ENCODE measurements at places on chromosomes 1 and 21.

- DNase-seq: peak; percentile 76
Measured at GRCh38 chr1:107172450-107173170, 31.8 kb downstream of the NTNG1 start.

DNA sequence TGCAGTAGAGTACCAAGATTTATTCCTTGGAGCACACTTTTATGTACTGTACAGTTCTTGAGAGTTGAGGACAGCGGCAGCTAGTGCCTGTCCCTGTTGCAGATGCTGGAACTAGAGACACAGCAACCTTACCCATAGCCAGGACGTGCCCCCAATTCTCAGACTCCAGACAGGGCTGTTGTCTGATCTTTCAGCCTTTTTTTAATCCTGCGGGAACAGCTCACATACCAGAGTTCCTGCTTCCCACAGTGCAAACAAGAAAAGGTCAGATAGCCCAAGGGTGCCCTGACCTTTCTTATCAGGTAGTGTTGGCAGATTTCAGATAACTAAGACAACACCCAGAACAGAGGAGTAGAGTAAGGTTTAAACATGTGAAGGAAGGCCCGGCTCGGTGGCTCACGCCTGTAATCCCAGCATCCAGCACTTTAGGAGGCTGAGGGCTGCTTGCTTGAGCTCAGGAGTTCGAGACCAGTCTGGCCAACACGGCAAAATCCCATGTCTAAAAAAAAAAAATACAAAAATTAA lies 78.5 kb downstream of the DOP1B start:
- no peak for DNase-seq

GRCh38 chr21:28393279-28393678 lies 599.4 kb downstream of the LTN1 start:
- no peak for DNase-seq

GRCh38 chr1:28322194-28322593 lies 6.6 kb upstream of the MED18 start:
- no peak for DNase-seq

GRCh38 chr1:34663031-34663430 lies 91.8 kb upstream of the GJB5 start:
- DNase-seq: no peak

GRCh38 chr1:150087415-150087814 lies 19.8 kb downstream of the VPS45 start:
- DNase-seq: no peak

DNA sequence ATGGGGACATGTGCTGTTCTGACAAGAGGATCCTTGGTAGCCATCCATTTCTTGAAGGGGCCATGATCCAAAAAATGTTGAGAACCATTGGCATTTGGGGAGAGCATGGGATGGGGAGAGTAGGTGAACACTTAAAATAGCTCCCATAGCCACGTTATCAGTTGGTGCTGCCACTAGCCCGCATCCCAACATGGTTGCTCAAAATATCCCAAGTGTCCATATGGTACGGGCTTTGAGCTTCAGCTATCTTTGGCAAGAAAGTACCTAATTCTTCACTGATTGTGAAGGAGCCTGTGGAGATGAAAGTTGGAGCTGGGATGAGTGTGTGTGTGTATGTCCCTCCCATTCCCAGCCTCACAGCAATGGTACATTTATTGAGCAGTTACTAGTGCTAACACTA lies 3.1 kb upstream of the ZNF648 start:
- DNase-seq: no peak

GRCh38 chr1:110594456-110595352 lies 11.5 kb downstream of the KCNA2 start:
- DNase-seq: peak; percentile 87

- no peak for DNase-seq
Measured at GRCh38 chr1:233340966-233341516, 13.5 kb downstream of the MAP3K21 start.

GRCh38 chr1:88462096-88462487 lies 222.0 kb upstream of the PKN2 start:
- DNase-seq: no peak

DNA sequence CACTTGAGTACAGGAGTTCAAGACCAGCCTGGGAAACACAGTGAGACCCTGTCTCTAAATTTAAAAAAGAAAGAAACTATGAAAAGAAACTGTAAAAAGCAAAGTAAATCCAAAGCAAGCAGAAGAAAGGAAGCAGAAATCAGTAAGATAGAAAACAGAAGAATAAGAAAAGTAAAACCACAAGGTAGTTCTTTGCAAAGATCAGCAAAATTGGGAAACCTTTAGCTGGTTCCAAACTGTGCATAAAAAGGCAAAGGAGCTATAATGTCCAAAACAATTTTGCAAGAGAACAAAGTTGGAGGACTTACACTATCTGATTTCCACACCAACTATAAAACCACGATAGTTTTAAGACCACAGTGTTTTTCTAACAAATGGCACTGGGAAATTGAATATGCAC lies 218.8 kb downstream of the RPS6KC1 start:
- DNase-seq: no peak

GRCh38 chr1:228454238-228454637 lies 32.9 kb upstream of the RNF187 start:
- no peak for DNase-seq

GRCh38 chr1:57204091-57204490 lies 219.8 kb downstream of the DAB1 start:
- no peak for DNase-seq

DNA sequence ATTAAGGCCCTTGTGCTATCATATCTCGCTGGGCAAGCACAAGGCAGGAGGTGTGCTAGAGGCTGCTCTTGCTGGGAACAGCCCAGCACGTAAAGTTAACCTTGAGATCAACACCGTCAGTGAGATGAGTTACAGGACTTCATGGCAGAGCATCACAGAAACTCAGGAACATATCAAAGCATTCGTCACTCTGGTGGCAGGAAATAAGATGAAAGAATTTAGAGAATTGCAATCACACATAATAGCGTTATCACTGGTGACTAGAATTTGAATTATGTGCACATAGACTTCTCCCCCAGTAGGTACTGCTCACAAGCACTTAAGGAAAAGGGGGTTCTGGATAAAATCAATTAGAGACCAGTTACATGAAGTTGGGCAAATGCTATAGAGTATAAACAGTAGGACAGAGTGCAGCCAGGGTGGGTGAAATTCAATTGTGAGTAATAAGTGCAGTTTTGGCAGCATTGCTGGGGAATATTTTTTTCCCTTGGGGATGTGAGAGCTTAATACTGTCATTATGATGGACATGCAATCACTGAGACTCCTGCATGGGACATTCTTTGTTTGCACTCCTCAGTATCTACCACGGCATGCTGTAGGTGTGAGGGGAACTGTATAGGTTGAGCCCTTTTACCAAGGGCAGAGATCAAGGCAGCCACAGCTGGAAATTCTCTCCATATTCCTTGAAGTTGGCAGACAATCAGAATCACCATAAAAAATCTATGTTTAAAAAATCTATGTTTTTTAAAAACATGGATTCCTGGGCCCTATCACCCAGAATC lies 44.2 kb upstream of the ARHGAP29 start:
- no peak for DNase-seq

- DNase-seq: no peak
Measured at GRCh38 chr1:15186846-15187151, 33.3 kb downstream of the TMEM51 start.

DNA sequence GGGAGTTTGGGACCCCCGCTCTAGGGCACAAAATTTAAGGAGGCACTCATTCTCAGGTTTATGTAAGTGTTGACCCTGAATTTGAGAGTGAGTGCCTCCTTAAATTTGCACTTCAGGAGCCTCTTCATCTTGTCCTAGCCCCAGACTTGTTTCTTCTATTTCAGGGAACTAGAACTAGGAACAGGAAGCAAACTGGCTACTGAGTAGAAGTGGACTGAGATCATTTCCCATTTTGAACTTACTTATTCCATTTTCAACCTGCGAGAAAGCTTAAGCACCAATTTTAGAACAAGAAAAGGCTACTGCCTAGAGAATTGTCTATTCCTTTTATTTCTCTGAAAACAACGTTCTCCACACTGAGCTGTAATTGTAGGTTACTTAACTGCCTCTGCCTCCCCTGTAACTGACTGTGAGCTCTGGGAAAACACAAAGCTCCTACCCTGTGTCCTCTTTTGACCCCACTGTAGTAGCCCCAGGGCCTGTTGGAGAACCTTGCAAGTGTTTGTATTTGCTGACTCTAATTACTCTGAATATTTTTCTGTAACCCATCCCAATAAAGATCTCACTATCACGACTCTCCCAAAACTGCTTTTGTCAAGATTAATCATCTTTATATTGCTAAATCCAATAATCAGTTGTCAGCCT lies 2.5 kb downstream of the PPT1 start:
- DNase-seq: no peak

GRCh38 chr1:109950038-109950437 lies 34.5 kb upstream of the AHCYL1 start:
- DNase-seq: no peak

Data from NCI-H446 treated with DMSO at 0.1 percent for 48 hours (cell line).